Fibroblast of the aortic adventitia (primary cell): ENCODE measurements at places on chromosomes 5 and 9. TPM values are rescaled to one million over a fixed set of nuclear protein-coding genes. Genes with fewer than 3 reads are reported as not detected.

Gene SMARCA2
- 84.0 and 347 TPM in 2 replicates for total RNA-seq

Gene IFNE
- 4.5 and 18.3 TPM in 2 replicates for total RNA-seq

Gene CDC20B
- total RNA-seq = not detected in 2 replicates

Gene ANXA2R
- total RNA-seq = 3.0 and 3.4 TPM in 2 replicates

Gene SPINK6
- total RNA-seq = not detected in 2 replicates

Gene MCTP1
- 1.5 and 7.6 TPM in 2 replicates for total RNA-seq

Gene LTC4S
- 1.5 and 3.3 TPM in 2 replicates for total RNA-seq

Gene ADAMTS6
- total RNA-seq = 40.8 and 64.9 TPM in 2 replicates

Gene PCDHB7
- total RNA-seq = 0.63 and 0.98 TPM in 2 replicates

Gene SPATA31E1
- not detected in 2 replicates for total RNA-seq

Gene C6
- 0.27 and 3.4 TPM in 2 replicates for total RNA-seq

Gene ARHGEF39
- 3.9 TPM in 1 of 2 replicates, not detected in the other for total RNA-seq

Gene PKD2L2
- total RNA-seq = not detected in 2 replicates

Gene SLC6A3
- not detected in 2 replicates for total RNA-seq

Gene MINAR2
- not detected in 2 replicates for total RNA-seq

Gene ZNF366
- not detected in 2 replicates for total RNA-seq

Gene CXCL14
- 0.18 and 0.33 TPM in 2 replicates for total RNA-seq

Gene PRDM9
- not detected in 2 replicates for total RNA-seq

Gene GDNF
- total RNA-seq = 0.54 TPM in 1 of 2 replicates, not detected in the other

Gene TAL2
- total RNA-seq = not detected in 2 replicates

Gene CCDC112
- 12.6 and 30.7 TPM in 2 replicates for total RNA-seq

Gene BARHL1
- total RNA-seq = not detected in 2 replicates

Gene C8G
- 0.36 TPM in 1 of 2 replicates, not detected in the other for total RNA-seq

Gene N4BP3
- 0.18 and 0.65 TPM in 2 replicates for total RNA-seq

Gene IFNA13
- not detected in 2 replicates for total RNA-seq

Gene UBAC1
- total RNA-seq = 13.3 and 23.0 TPM in 2 replicates

Gene C9orf50
- 0.98 TPM in 1 of 2 replicates, not detected in the other for total RNA-seq
